Activated CD4-positive, alpha-beta T cell treated with anti-CD3 and anti-CD28 coated beads, Interleukin-2, amount 50 U/mL, for 48 hours (primary cell): ENCODE measurements at places on chromosomes 6 and 20.

GRCh38 chr6:31897612-31898382 is at the start of gene EHMT2:
EHMT2 (minus strand) TSS chr6:31897698; CDS start chr6:31897677, 21 bp downstream.
- DNase-seq = peak; percentile 83

DNA sequence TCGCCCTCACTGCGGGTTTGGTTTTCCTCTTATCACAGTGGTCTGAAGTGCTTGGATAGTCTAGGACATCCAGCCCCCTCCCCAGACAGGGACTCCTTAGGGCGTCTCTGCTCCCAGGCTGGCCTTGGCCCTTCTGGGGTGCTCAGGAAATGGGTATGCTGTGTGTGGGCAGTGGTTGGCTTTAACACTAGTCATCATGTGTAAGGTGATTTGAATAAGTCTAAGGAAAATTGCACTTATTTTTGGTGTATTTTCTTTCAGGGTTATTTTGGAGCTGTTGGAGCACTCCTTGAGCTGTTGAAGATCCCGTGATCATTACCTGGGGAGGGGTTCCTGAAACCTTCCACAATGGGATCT is 33.8 kb downstream of the PANK2 start:
- no peak for DNase-seq

DNA sequence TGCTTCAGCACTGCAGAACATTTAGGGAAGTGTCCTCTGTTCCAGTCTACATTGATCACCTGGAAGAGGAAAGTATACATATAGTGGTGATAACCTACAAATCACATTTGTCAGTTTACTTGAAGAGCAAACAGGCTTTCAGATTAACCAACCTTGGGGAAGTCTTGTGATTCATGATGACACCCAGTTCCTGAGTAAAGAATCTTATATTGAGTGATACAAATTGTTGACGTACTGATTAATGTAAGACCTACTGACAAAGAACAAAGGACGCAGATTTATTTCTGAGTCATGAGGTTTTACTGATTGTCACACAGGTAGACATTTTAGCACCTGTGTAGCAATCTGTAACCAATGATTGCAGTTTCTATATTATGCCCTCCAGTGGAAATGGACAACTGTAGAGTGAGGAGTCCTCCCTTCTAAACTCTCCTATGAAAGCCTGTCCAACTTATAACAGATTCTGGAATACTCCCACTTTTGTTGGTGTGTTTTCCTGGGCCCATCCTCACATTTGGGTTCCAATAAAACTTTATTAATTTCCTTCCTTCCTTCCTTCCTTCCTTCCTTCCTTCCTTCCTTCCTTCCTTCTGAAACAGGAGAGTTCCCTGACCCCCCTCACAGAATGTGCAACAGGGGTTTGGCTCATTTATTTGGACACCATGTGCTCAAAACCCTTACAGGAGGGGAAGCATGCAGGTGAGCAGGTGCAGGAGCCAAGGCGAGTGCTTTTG is 113.5 kb downstream of the SLC35B3 start:
- no peak for DNase-seq

DNA sequence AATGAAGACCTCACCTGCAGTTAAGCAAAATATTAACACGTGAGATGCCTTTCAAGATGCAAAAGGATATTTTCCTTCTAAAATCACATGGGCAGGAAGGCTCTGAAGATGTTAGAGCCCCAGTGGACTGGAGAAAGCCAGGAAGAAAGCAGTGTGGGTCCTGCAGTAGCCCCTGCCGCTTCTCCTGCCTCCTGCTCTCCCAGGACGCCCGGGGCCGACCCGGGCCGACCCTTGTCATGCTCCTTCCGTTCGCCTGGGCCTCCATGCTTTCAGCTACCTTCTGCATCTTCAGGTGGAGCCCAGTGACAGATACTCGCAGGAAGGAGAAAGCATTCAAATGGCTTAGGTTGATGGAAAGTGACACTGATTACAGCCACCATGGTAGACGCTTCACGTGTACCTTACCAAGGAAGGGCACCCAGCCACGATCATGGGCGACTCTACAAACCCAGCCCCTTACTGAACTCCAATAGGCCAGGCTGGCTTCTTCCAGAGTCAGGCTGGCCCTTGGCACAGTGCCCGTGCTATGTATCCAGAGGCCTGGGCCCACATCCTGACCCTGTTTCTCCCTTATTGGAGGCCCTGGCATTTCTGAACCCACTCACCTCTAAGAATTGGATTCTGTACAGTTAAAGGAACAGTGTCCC is 69.0 kb downstream of the TCP11 start:
- DNase-seq = no peak

DNA sequence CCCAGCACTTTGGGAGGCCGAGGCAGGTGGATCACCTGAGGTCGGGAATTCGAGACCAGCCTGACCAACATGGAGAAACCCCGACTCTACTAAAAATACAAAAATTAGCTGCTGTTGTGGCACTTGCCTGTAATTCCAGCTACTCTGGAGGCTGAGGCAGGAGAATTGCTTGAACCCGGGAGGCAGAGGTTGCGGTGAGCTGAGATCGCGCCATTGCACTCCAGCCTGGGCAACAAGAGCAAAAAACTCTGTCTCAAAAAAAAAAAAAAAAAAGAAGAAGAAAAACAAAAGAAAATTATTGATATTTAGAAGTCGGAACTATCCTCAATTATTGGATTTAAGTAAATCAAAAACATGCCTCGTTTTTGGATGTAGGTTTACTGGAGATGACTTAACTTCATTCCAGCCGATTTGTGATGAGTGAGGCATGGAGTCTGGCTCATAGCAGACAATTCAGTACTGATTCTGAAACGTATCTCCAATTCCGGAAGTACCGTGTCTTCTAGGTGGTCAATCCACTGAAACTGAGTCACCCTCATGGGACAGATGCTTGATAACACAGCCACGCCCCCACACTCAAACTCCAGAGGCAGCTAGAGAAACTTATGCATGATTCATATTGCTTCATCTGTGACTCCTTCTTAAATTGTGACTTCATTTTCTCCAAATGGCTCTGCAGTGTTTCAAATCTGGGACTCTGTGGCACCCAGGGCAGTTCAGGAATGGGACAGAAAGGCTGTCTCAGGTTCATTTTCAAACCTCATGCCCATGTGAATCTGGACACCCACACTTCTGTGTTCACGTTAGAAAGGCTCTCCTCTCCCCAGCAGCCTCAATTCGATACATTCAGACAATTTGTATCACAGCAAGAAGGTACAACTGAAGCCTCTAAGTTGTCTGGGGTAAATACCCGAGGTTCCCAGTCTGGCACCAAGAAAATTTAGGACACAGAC is 110.4 kb upstream of the ARMC2 start:
- peak; percentile 68 for DNase-seq

DNA sequence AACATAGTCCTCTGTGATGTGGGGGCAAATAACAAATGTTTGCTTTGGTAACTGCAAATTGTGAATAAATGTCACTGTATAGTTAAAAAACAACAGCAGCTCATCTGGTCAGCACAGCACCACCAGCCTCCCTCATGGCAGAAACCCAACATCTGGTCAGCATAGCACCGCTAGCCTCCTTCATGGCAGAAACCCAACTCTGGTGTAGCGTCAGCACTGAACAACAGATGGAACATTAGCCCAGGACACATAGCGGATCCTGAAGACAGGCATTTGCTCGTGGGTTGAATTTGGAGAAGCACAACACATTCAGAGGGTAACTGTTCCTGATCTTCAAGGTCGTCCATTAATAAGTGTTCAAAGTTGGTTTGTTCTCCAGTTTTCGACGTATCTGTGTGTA is 265.9 kb downstream of the DLL1 start:
- DNase-seq = no peak

GRCh38 chr20:1254254-1254653 is 11.8 kb upstream of the SNPH start:
- DNase-seq = no peak

DNA sequence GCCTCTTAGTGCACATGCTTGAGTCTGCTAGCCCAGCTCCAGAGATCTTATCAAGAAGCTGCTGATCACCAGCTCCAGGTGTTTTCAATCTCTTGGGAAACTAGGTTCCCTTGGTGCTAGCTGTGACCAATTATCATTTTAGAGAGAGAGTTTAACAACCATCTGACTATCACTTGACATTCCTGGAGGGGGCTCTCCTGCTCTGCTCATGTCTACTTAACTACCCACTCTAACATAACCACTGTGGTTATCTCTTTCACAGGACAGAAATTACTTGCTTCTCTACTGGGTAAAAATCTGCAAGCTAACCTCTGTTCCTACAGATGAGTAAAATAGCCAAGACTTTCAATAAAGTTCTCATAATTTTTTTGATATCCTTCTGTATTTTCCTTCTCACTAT is 823.4 kb upstream of the GJE1 start:
- no peak for DNase-seq

GRCh38 chr6:142297996-142298753 is 3.6 kb upstream of the ADGRG6 start:
- no peak for DNase-seq

- no peak for DNase-seq
These were observed 99.5 kb downstream of the ADTRP start for GRCh38 chr6:11679099-11679498.

DNA sequence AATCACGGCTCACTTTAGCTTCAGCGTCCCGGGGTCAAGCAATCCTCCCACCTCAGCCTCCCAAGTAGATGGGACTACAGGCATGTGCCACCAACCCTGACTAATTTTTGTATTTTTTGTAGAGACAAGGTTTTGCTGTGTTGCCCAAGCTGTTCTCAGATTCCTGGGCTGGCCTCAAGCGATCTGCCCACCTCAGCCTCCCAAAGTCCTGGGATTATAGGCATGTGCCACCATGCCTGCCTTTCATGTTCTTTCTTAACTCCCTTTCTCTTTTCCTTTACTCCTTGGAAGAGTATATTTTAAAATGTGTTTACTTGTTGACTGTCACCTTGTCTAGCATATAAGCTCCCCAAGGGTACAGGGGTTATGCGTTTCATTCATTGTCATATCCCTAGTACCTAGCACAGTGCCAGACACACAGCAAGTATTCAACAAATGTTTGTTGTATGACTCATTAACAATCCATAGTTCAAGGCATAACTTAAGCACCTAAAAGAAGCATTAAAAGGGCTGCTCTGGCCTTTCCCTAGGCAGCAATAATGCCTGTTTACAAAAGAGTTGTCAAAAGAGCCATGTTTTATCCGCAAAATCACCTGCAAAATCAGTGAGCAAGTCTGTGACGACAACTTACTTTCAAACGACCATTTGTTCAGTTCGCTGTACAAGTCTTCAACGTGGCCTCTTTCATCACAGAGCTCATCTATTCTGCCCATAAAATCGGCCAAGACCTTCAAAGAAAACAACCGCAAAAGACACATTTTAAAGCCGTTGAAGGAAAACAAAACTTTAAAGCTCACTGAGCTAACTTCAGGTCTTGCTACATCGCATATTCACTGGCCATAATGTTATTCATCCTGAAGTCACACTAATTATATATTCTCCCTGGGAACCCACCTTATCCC is 4.6 kb downstream of the CYP24A1 start:
- DNase-seq = no peak

GRCh38 chr6:160398674-160399271 is 50.6 kb downstream of the SLC22A3 start:
- DNase-seq = no peak

GRCh38 chr6:157145656-157146285 is 177.5 kb downstream of the TMEM242 start:
- no peak for DNase-seq

DNA sequence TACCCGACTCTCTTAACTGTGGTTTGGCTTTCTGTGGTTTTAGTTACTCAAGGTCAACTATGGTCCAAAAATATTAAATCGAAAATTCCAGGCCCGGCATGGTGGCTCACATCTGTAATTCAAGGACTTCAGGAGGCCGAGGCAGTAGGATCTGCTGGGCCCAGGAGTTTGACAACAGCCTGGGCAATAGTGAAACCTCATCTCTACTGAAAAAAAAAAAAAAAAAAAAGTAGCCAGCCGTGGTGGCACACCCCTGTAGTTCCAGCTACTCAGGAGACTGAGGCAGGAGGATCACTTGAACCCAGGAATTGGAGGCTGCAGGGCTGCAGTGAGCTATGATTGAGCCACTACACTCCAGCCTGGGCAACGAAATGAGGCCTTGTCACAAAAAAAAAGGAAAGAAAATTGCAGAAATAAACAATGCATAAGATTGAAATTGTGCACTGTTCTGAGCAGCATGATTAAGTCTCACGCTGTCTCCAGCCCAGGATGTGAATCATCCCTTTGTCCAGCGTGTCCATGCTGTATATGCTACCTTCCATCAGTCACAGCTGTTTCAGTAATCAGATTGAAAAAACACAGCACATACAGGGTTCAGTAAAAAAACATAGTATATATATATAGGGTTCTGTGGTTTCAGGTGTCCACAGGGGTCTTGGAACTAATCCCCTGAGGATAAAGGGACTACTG is 40.7 kb downstream of the RGS17 start:
- no peak for DNase-seq

GRCh38 chr6:150470960-150471665 is 102.3 kb downstream of the IYD start:
- DNase-seq = no peak

DNA sequence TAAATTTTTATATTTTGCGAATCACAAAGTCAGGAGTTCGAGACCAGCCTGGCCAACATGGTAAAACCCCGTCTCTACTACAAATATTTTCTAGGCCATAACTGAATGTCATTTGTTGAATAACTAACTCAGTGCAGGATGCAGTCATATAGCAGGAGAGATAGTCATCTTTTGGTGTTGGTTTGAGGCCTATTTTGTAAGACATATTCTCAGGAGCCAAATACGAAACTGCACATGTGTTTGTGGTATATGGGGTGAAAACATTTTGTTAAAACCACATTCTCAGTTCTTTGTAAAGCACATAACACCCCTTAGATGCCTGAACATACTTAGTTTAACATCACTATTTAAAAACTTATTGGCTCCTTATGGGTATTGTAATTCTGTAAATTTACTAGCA is 4.7 kb upstream of the ENPP5 start:
- peak; percentile 5 for DNase-seq
